A673 (cell line): ENCODE measurements at places on chromosomes 12 and 14. TPM values are rescaled to one million over a fixed set of nuclear protein-coding genes. Genes with fewer than 3 reads are reported as not detected.

DNA sequence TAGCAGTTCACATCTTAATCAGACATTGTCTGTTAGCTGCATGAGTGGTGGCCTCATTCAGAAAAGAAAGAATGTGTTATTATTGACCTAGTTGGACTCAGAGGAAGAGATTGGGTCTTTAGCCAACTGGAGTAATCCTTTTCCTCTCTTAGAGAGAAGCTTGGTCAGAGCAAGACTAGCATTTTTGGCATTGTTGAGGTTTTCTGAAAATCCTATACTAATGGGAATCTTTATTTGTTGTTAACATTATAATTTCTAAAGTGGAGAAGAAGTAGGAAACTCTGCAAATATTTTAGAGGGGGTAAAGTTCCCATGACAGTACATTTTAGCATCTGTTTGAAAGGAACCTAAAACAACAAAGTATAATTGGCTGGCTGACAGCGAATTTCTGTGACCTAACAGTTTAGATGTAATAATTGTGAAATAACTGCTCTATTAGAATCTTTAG, 9.7 kb downstream of the TOX4 start:
- no peak for DNase-seq
- H3K27me3 ChIP-seq = no peaks in the 10 kb centered on the region
- peaks cover 42% of the 10 kb centered on the region for H3K36me3 ChIP-seq
- no peak overlapping the region for H3K27ac ChIP-seq
- H3K4me1 ChIP-seq = no peaks in the 10 kb centered on the region
- H3K4me3 ChIP-seq = no peak overlapping the region

DNA sequence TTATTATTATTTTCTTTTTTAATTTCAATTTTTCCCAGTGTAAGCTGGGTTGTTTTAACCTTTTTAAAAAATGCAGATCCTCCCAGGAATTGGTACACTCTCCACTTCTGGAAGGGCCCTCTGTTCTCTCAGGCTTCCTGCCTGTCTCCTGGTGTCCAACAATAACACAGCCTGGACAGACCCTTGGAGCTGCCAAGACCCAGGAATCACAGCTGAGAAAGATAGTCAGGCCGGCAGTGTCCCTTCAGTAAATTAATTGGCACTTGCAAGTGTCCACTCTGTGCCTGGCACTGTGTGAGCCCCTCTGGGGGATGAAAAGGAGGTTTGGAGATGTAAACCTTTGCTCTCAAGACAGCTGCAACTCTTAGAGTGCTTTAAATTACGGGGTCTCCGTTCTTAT, 113.3 kb downstream of the SMOC1 start:
- no peak overlapping the region for H3K4me3 ChIP-seq
- no peaks in the 10 kb centered on the region for H3K4me1 ChIP-seq
- H3K36me3 ChIP-seq = no peaks in the 10 kb centered on the region
- no peak overlapping the region for H3K27ac ChIP-seq

DNA sequence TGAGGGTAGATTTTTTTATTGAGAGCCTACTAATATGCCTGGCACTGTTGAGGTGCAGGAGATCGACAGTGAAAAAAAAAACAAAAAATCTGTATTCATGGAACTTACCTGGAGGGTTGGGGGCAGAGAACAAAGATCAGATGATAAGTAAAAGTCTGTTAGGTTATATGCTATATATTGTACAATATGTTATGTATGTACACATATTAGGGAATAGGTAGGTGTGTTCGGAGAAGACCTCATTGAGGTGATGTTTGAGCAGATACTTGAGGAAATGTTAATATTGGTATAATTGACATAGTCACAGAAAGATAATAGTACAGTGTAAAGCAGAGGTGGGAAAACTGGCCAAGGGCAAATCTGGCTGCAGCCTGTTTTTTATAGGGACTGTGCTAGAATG, 5.6 kb downstream of the ARF6 start:
- peaks cover 27% of the 10 kb centered on the region for H3K4me1 ChIP-seq
- H3K27ac ChIP-seq = peak overlapping the region; percentile 4
- no peak overlapping the region for H3K4me3 ChIP-seq
- H3K27me3 ChIP-seq = no peaks in the 10 kb centered on the region
- no peak for DNase-seq

- no peak overlapping the region for H3K4me3 ChIP-seq
- DNase-seq = no peak
- no peak overlapping the region for H3K27ac ChIP-seq
- H3K36me3 ChIP-seq = no peaks in the 10 kb centered on the region
- no peaks in the 10 kb centered on the region for H3K4me1 ChIP-seq
Measured at GRCh38 chr12:104648756-104649155, 192.0 kb downstream of the CHST11 start.

GRCh38 chr14:76993752-76994151, 34.8 kb downstream of the IRF2BPL start:
- no peaks in the 10 kb centered on the region for H3K27me3 ChIP-seq
- no peak overlapping the region for H3K27ac ChIP-seq
- DNase-seq = peak; percentile 69
- no peaks in the 10 kb centered on the region for H3K36me3 ChIP-seq

- peak; percentile 41 for DNase-seq
- no peaks in the 10 kb centered on the region for H3K4me1 ChIP-seq
- no peak overlapping the region for H3K27ac ChIP-seq
Measured at GRCh38 chr12:104710940-104711689, 247.0 kb downstream of the SLC41A2 start.

GRCh38 chr14:91327250-91327595, 82.7 kb upstream of the GPR68 start:
- H3K27ac ChIP-seq = peak overlapping the region; percentile 46
- H3K4me3 ChIP-seq = no peak overlapping the region
- DNase-seq = no peak
- H3K4me1 ChIP-seq = peaks cover 15% of the 10 kb centered on the region

DNA sequence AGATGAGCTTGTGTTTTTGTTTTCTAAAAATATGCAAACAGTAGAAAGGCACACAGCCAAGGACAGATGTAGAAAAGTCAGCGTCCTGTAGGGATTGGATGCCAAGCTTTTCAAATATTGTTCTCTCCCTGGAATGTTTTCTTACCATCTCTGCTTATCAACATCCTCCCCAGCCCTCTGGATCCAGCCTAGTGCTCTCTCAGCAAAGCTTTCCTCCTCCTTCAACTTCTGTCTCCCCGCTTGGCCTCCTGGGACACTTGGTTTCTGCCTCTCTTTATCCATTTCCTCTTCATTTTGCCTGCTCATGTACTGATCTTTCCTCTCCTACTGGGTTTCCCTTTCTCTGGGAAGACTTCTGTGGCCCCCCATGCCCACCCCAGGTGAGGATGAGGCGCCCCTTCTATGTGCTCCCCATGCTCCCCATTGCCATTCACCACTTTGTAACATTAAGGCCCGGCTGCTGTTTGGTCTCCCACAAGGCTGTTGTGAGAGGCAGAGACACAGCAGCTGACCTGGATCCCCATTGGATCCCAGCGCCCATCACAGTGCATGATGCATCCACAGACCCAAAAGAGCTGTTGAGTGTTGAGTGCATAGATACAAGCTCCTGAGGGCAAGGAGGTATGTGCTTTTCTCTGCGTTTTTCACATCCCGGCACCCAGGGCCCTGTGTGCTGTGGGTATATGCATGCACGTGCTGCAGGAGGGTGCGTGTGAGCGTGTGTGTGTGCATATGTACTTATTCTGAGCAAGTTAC, 38.2 kb downstream of the EVL start:
- H3K36me3 ChIP-seq = no peaks in the 10 kb centered on the region
- H3K4me1 ChIP-seq = peaks cover 13% of the 10 kb centered on the region
- DNase-seq = no peak
- H3K4me3 ChIP-seq = no peak overlapping the region
- H3K27ac ChIP-seq = no peak overlapping the region

DNA sequence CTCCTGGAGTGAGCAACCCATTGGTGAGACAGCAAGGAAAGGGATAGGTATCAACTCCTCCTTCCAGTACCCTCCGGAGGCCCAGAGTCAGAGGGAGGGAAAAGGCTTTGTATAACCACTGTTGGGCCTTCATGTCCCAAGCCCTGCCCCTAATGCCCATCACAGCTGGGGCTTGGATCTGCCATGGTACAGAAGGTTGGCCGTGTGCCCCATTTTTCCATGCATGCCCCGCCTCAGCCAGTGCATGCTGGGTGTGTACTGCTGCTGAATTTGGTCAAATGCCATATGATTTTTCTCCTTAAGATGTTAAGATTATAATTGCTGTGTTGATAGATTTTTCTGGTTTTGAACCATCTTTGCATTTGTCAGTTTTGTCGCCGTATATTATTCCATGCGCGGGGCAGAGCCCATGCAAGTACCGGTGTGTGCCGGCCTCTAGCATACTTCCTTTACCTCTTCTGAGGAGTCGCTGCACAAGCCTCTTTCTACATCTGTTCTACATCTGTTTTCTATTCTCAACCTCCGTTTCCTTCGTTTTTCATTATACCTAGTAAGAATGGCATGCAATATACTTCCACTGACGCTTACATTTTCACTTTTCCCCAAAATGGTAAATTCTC, 26.6 kb downstream of the PPP2R5C start:
- peaks cover 6% of the 10 kb centered on the region for H3K4me1 ChIP-seq
- H3K27me3 ChIP-seq = no peaks in the 10 kb centered on the region
- no peak for DNase-seq
- no peaks in the 10 kb centered on the region for H3K36me3 ChIP-seq

- H3K27ac ChIP-seq = no peak overlapping the region
- H3K4me1 ChIP-seq = no peaks in the 10 kb centered on the region
- no peak overlapping the region for H3K4me3 ChIP-seq
- no peaks in the 10 kb centered on the region for H3K36me3 ChIP-seq
Measured at GRCh38 chr12:48336564-48336963, 14.2 kb downstream of the ZNF641 start.

MGST1 gene
- 28.5 and 30.0 TPM in 2 replicates for total RNA-seq

GRCh38 chr12:93103154-93103553, 174.1 kb upstream of the EEA1 start:
- no peak for DNase-seq
- H3K4me3 ChIP-seq = no peak overlapping the region
- H3K36me3 ChIP-seq = no peaks in the 10 kb centered on the region
- no peaks in the 10 kb centered on the region for H3K27me3 ChIP-seq
- H3K4me1 ChIP-seq = peaks cover 39% of the 10 kb centered on the region

DNA sequence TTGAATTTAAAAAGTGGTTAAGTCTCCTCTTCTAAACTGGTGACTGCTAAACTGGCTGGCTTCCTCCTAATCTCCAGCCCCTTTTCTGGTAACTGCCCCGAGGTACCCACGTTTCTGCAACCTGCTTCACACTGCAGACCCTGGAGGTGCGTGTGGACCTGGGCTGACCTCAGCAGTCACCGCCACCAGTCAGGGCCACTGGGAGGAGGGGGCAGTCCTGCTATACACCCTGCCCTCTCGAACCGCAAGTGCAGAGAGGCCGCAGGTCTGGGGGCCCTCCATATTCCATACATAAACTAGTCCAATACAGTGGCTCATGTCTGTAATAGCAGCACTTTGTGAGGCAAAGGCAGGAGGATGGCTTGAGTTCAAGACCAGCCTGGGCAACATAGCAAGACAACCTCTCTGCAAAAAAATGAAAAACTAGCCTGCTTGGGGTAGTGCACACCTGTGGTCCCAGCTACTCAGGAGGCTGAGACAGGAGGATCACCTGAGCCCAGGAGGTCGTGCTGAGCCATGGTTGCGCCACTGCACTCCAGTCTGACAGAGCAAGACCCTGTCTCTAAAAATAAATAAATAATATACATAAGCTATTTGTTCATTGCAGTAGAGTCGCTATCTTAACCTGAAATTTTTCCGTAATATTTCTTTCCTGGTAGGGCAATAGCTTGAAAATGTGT, 25.6 kb downstream of the VPS37B start:
- DNase-seq = no peak
- H3K4me1 ChIP-seq = peaks cover 47% of the 10 kb centered on the region
- H3K4me3 ChIP-seq = no peak overlapping the region
- no peaks in the 10 kb centered on the region for H3K27me3 ChIP-seq
- peaks cover 31% of the 10 kb centered on the region for H3K36me3 ChIP-seq
- H3K27ac ChIP-seq = peak overlapping the region; percentile 86

OR4E2 gene
- total RNA-seq = 10.8 and 11.8 TPM in 2 replicates

GRCh38 chr12:124856132-124856841, 7.4 kb downstream of the SCARB1 start:
- peaks cover 18% of the 10 kb centered on the region for H3K36me3 ChIP-seq
- H3K27me3 ChIP-seq = no peaks in the 10 kb centered on the region

DNA sequence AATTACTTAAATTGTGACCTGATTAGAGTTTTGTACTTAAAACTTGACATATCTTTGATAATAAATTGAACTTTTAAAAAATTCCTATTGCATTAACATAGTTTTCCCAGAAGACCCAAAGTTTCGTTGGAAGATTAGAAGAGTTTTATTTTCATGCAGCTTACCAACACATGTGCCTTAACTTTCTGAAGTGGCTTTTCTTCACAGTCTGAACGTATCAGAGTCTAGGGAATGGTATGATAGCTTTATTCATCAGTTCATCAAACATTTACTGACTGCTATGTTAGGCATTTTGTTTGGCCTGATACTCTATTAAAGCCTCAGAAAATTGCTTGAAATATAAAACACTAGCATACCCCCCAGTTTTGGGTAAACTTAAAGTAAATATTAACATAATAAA, 65.2 kb downstream of the MARK3 start:
- H3K27me3 ChIP-seq = no peaks in the 10 kb centered on the region
- peaks cover 12% of the 10 kb centered on the region for H3K4me1 ChIP-seq
- H3K4me3 ChIP-seq = no peak overlapping the region
- no peak for DNase-seq
- no peak overlapping the region for H3K27ac ChIP-seq

RAB35 gene
- 57.9 and 63.0 TPM in 2 replicates for total RNA-seq

GRCh38 chr12:3920351-3921150, 47.4 kb upstream of the PARP11 start:
- no peaks in the 10 kb centered on the region for H3K36me3 ChIP-seq
- H3K4me3 ChIP-seq = no peak overlapping the region
- no peak for DNase-seq
- no peak overlapping the region for H3K27ac ChIP-seq
- peaks cover 18% of the 10 kb centered on the region for H3K27me3 ChIP-seq

GRCh38 chr14:36271939-36272907, 48.2 kb downstream of the MBIP start:
- H3K4me3 ChIP-seq = no peak overlapping the region
- DNase-seq = peak; percentile 38
- no peaks in the 10 kb centered on the region for H3K4me1 ChIP-seq
- H3K27me3 ChIP-seq = peaks cover 82% of the 10 kb centered on the region

ATP5MC2 gene
- total RNA-seq = 447 and 450 TPM in 2 replicates

DNA sequence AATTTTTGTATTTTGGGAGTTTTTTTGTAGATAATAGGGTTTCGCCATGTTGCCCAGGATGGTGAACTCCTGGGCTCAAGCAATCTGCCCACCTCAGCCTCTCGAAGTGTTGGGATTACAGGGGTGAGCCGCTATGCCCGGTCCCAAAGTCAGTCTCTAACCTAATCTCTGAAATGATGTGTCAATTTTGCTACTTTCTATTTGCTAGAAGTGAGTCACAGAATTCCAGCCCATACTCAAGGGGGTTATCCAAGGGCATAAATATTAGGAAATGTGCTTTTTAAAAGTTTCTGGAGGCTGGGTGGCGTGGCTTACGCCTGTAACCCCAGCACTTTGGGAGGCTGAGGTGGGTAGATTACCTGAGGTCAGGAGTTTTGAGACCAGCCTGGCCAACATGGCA, 40.5 kb downstream of the RESF1 start:
- no peaks in the 10 kb centered on the region for H3K27me3 ChIP-seq
- H3K4me1 ChIP-seq = no peaks in the 10 kb centered on the region
- H3K27ac ChIP-seq = no peak overlapping the region
- H3K36me3 ChIP-seq = peaks cover 19% of the 10 kb centered on the region

PLEKHD1 gene
- total RNA-seq = 0.37 and 0.87 TPM in 2 replicates

TRHDE gene
- 17.6 and 24.5 TPM in 2 replicates for total RNA-seq

BMAL2 gene
- 10.2 and 10.3 TPM in 2 replicates for total RNA-seq

PRH2 gene
- not detected in 2 replicates for total RNA-seq

- no peak overlapping the region for H3K27ac ChIP-seq
- H3K36me3 ChIP-seq = no peaks in the 10 kb centered on the region
- no peak overlapping the region for H3K4me3 ChIP-seq
- no peak for DNase-seq
Measured at GRCh38 chr12:24489939-24490338, 459.0 kb downstream of the BCAT1 start.
